ENCODE measurements at places on chromosomes 16 and 17.

DNA sequence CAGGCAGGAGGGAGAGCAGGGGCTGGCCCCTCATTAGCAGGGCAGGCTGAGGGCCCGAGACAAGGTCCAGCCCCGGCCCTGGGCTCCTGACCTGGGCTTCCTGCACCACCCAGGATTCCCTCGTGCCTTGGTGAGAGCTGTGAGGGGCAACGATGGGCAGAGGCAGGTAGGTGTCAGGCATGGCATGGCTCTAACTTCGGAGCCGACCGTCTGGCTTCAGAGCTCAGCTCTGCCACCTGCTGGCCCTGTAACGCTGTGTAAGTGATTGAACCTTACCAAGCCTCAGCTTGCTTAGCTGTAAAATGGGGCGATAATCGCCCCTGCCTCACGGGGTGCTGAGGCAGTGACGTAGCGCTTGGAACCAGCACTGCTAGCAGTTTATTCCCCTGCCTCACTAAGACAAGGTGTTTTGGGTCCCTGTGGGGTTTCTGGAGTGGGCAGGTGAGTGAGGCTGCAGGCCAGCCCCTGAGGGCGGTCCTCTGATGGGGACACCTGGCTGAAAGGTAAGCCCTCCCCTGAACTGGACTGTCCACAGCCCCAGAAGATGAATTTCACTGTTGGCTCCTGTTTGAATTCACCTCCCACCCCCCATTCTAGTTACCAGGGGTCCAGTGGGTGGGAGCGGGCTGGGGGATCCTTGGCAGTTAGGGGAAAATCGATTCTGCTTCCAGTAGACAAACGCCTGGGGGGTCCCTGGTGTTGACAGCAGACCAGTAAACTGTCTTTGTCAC, 184.8 kb upstream of the GSE1 start:
- no peak for DNase-seq

- no peak for DNase-seq
Observed at GRCh38 chr16:11392041-11392581, 46.9 kb downstream of the RMI2 start.

- no peak for DNase-seq
Observed at GRCh38 chr16:74019612-74020011, 277.0 kb upstream of the PSMD7 start.

- no peak for DNase-seq
Observed at GRCh38 chr17:77330602-77331081, 189.9 kb downstream of the SEC14L1 start.

DNA sequence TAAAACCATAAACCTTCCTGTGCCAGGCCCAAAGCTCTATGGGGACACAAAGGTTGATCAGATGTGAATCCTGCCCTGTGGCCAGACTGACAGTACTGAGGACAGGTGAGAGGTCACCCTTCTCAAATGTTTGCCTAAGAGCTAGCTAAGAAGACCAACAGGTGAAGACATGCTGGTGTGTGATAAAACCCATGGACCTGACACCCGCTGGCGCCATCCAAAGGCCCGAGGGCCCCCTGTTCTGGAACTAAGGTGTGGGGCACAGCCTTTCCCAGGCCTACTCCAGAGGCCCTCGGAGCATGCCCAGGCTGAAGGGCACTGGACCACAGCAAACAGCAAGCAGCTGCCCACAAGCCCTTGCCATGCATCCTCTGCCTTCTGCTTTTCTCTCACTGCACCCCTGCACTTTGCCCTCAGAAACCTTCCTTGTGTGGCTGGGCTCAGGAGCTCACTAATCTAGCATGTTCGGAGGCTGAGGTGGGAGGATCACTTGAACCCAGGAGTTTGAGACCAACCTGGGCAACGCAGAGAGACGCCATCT, 5.2 kb upstream of the CDK3 start:
- DNase-seq: no peak

DNA sequence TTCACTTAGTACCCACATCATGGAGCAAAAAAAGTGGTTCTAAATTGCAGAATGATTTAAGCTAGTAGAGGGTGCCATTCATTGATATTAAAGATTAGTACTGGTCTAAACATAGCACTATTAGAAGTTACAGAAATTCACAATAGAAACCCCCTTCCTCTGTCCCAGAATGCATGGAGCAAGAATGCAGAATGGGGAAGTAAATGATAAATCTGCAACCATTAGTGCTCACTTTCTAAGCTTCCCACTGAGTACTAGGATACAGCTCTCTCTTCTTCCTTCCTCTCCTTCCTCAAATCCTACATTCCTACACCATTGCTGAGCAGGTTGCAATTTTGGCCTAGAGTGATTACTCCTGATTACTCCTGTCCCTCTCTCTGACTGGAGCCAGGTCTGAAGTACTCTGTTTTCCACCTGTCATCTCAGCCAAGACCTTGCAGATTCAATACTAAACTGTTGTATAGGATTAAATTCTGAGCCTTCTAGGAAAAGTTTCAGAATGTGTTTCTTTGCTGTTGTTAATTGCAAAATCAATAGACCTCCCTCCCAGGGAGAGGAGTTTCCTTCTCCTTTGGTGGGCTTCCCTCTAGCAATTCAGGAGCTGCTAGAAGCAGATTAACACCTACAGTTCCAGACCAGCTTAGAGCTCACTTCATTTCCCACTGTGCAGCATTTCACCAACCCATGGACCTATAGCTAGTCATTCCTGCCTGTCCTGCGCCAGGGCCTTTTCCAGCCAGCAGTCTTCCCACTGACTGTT, 165.5 kb upstream of the TBX2 start:
- DNase-seq: no peak

GRCh38 chr16:31134625-31135534, 647 bp downstream of the PRSS8 start:
- DNase-seq: no peak

DNA sequence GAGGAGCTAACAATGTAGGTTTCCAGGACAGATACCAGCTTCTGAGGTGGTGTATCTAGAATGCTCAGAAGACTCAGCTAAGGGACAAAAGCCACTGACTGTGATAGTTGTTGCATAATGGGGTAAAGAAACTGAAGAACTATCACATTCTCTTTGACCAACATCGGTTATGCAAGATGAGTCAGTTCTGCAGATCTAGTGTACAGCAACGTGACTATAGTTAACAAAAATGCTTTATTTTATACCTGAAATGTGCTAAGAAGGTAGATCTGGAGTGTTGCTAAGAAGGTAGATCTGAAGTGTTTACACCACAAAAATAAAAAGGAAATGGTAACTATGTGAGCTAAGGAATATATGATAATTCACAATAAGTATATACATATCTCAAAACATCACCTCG, 2.5 kb downstream of the KRTAP9-6 start:
- no peak for DNase-seq

GRCh38 chr17:10754109-10754508, 24.3 kb upstream of the TMEM220 start:
- DNase-seq: no peak

DNA sequence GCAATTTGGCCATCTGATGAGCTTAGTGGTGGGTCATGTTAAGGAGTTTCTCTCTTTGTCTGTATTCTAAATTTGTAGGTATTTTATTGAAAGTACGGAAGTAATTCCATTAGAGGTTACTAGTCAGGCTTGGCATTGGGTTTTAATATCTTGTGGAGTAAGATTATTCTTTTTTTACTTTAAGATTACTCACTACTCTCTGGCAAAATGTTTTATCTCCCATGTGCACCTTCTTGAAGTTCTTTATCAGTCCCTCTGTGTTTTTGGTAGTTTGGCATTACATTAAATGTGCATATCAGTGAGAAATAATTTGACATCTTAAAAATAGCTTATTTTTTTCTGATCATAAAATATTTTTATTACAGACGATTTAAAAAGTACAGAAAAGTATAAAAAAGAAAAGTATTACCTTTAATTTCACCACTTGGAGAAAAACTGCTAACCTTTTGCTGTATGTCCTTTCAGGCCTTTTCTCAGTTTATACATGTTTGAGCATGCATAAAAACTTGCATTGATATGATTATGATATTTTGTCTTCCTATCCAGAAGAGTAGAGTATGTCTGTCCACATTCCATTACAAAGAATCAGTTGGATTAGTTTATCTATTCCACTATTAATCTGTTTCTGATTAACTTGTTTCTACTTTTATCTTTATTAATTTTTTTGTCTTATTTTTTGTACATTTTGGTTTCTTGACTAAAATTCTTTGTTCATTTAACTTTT, 198.3 kb downstream of the SPECC1 start:
- DNase-seq: no peak

GRCh38 chr17:4488989-4489595, 9.6 kb upstream of the SPNS2 start:
- no peak for DNase-seq

DNA sequence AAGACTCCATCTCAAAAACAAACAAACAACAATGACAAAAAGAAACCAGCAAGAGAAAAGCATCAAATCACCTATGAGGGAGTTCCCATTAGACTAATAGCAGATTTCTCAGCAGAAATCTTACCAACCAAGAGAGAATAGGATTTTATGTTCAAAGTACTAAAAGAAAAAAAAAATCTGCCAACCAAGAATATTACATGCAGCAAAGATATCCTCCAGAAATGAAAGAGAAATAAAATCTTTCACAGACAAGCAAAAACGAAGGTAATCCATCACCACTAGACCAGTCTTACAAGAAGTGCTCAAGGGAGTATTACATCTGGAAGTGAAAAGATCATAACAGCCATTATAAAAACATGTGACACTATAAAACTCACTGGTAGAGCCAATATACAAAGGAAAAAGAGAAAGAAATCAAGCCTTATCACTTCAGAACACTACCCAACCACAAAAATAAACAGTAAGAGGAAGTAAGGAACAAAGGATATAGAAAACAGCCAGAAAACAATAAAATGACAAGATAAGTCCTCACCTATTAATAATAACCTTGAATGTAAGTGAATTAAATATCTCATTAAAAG, 66.3 kb downstream of the STX8 start:
- DNase-seq: no peak

DNA sequence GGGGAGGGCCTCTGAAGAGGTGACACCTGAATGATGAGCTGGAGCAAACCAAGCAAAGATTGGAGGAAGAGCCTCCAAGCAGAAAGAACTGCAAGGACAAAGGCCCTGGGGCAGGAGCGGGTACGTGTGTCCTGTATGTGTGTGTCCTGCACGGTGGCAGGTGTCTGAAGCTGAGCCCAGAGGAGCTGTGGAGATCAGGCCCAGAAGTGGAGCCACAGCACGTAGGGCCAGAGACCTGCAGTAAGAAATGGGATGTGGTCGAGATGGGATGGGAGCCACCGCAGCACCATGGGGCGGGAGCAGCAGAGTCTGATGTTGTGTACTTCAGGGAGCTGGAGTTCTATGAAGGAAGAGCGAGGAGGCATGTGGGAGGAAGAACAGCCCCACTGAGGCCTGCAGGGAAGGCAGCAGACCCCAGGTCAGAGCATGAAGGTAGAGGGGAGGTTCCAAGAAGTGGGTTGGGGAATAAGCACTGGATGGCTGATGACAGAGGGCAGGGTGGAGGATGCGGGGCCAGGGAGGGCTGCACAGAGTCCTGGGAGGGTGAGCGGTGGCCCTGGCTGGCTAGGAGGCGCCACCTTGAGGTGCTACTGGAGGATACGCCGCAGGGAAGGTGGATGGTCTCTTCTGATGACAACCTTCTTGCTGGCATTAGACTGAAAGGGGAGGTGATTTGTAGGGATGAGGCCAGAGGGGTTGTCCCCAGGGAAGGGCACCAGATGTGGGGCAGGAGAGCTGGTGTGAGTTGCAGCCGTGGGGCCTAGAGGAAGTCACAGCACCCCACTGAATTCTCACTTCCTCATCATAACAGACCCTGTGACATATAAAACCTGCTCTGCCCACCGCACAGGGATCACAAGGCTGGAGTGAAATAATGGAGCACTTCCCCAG, 10.6 kb upstream of the CETP start:
- DNase-seq: no peak

DNA sequence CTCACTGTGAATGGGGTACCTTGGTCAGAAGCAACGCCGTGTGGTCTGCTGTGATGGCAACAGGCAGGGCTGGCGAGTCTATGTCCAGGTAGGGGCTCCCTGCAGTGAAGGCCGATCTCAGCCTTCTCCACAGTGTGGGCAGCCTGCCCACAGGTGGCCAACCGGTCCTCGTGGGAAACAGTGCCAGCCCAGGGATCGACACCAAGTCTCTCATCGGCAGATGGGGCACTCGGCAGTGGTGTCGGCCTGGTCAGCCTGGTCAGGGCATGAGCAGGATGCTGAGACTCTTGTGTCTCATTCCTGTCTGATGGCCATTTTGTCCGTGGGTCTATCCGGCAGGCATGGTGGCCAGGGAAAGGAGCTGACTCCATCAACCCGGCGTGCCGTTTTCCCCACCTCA, 92.2 kb downstream of the TNFRSF13B start:
- DNase-seq: no peak

GRCh38 chr17:61443475-61443882, 8.7 kb upstream of the TBX4 start:
- no peak for DNase-seq

DNA sequence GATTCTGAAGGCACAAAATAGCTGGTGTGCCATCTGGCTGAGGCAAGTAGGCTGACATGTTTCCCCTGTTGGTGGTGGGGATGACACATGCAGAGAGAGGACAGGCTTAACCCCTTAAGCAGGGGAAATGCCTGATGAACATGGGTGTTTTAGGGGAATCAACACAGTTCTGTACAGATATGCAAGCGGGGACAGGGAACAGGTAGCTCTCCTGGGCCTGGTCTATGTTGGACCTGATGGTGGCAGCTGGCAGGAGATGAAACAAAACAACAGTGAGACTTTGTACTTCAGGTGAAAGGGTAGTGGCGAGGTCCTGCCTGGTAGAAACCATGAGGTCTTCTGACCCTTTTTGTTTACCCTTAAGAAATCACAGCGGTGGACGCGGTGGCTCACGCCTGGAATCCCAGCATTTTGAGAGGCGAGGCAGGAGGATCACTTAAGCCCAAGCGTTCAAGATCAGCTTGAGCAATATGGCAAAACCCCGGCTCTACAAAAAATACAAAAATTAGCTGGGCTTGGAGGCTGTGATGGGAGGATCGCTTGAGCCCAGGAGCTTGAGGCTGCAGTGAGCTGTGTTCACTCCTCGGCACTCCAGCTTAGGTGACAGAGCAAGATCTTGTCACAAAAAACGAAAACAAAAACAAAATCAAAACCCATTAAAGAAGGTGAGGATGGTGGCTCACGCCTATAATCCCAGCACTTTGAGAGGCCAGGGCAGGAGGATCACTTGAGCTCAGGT, 10.5 kb downstream of the OR1F1 start:
- DNase-seq: no peak

DNA sequence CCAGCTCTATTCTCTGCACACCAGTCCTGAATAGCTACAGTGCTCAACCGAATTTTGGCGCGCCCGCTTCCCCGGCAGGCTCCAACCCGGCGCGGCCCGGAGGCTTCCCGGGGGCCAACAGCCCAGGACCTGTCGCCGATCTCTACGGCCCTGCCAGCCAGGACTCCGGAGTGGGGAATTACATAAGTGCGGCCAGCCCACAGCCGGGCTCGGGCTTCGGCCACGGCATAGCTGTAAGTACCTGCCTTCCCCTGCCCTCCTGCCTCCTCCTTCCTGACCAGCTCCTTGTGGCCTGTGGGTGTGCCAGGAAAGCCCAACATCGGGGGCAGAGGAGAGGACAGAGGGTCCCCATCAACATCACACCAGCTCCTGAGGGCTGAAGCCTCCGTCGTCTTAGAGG, 70.2 kb downstream of the CCDC182 start:
- DNase-seq: no peak
